Stimulated activated CD8-positive, alpha-beta memory T cell treated with anti-CD3 and anti-CD28 coated beads, Interleukin-4, amount 100 ng/mL, for 48 hours (primary cell): ENCODE measurements at places on chromosomes 2 and 18.

DNA sequence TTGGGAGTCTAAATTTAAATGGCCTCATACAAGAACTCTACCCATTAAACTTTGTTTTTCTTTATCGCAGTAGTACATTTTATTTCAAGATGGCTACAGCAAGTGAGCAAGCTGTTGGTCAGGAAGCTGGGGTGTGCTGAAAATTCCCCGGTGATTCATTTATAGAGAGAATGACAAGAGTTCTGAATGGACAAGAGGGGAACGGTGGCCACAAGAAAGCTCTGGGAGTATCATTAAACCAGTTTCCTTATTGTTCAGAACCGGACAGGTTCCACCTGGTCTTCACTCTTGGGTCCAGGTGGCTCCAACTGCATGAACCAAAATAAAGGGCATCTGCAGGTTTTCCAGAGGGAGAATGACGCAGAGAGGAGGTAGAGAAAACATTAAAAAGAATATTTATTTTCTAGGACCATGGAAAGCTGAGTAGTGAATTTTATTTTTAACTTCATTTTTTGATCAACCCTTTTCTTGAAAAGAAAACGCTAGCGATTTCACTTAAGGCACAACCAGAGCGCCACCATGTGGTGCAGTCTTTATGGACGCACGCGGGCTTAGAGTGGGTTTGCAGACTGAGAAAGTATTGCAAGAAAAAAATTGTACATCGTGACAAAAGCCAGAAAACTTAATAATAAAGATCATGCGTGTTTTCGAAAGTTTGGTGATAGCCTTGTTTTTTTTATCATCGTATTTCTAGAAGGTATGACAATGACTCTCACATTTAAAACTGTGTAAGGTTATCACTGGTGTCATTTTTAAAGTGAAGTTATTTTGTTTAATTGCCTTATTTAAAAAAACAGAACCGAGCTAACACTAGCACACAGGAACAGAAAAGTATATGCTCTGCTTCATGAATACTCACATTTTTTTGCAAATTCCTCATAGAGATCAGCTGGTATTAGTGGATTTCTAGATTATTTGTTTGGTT lies 97.9 kb upstream of the NOL4 start:
- DNase-seq: peak; percentile 26

GRCh38 chr2:181124497-181124896 lies 144.1 kb downstream of the UBE2E3 start:
- no peak for DNase-seq

DNA sequence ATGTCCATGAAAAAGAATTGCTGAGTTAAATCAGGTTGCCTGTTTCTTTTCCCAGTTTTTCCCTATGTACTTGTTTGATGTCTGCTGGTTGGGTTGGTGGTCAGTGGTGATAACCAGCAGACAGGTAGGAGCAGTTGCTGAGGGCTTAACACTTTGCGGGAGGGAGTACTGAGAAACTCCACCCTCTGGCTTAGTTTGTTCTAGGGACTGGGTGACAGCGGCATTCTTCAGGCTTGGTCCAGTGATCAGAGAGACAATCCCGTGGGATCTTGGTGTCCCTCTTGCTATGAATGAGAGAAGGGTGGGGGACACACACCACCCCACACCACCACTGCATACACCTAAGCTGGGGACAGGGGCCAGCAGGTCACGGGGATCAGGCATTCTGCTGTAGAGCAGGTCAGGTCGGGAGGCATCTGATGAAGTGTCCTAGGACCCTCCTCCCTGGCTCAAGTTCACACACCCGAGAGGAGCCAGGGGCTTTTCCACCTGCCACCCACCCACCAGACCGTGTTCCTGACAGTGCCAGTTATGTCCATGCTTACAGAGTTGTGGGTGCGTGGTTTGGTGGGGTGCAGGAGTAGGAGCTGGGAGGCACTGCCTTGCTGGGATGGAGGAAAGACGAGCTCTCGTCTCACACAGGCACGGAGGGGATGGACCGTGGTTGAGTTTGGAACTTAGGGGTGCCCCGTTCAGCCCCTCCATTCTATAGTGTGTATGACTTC lies 21.3 kb upstream of the ALLC start:
- DNase-seq: peak; percentile 17

GRCh38 chr2:99948010-99948409 lies 194.4 kb downstream of the AFF3 start:
- DNase-seq: no peak

- peak; percentile 25 for DNase-seq
These were observed 345.7 kb downstream of the CYP26B1 start for GRCh38 chr2:71801969-71802368.

- no peak for DNase-seq
These were observed 211.9 kb downstream of the HRH4 start for GRCh38 chr18:24672165-24672941.

GRCh38 chr2:21037671-21038108 lies 6.2 kb downstream of the APOB start:
- no peak for DNase-seq

DNA sequence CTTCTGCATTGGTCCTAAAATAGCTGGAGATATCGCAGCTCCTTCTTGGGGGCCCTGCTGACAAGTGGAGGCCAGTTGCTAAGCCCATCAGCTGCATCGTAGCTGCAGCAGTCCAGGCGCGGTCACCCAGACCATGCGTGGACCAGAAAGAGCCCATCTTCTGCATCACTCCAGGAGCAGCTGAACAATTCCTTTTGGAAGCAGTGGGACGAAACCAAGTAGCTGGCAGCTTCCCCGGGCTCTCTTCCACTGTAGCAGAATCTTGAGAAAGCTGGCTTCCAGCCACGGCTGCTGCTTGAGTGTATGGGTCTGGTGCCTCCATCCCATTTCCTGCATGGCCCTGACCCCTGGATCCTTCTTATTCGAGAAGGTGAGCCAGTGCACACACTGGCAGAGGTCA lies 22.2 kb upstream of the CAB39 start:
- DNase-seq: no peak

- DNase-seq: peak; percentile 36
These were observed 32.3 kb downstream of the NCK2 start for GRCh38 chr2:105777031-105777482.

DNA sequence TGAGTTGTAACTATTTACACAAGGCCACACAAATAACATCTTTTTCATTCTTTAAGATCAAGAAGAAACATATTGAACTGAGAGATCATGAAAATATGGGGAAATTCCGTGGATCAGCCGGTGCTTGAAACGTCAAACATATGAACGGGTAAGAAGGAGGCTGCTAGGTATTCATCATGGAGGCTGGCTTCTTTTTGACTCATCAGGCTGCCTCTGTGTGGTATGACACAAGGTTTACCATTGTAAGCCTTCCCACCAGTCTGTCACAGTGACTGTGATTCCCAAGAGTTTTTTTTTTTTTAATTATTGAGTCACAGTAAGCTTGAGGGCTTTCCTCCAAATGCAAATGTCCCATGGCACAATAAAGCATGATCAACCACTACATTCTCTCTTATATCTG lies 506.9 kb downstream of the BCL11A start:
- DNase-seq: no peak

- no peak for DNase-seq
These were observed 69.9 kb downstream of the XRCC5 start for GRCh38 chr2:216179015-216179414.

- no peak for DNase-seq
These were observed 239.3 kb upstream of the SP5 start for GRCh38 chr2:170475878-170476277.

GRCh38 chr2:233711312-233712008 lies 1.2 kb upstream of the UGT1A5 start:
- peak; percentile 87 for DNase-seq

DNA sequence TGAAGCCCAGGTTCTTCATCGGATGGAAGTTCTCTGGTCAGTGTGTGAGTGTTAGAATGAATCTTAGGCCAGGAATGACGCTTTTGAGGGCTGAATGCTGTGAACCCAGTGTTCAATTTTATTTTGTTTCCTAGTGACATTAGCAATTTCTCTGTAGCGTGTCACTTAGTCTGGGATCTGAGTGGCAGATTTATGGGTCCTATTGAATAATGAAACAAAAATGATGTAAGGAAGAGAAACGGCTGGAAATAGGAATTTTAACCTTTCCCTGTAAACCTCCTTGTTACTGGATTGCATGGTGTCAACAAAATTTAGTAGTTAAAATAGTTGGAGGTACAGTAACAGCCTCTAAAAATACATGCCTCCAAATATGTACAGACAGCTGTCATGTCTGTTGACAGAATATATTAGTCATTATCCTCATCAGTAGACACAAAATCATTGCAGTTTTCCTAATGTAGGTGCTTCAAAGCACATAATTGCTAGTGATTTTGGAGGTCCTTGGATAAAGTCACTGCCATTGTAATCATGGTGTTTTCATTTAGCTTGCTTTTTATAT lies 223.8 kb upstream of the SPRED2 start:
- DNase-seq: no peak

- no peak for DNase-seq
These were observed 59.6 kb downstream of the VIL1 start for GRCh38 chr2:218478544-218478943.

DNA sequence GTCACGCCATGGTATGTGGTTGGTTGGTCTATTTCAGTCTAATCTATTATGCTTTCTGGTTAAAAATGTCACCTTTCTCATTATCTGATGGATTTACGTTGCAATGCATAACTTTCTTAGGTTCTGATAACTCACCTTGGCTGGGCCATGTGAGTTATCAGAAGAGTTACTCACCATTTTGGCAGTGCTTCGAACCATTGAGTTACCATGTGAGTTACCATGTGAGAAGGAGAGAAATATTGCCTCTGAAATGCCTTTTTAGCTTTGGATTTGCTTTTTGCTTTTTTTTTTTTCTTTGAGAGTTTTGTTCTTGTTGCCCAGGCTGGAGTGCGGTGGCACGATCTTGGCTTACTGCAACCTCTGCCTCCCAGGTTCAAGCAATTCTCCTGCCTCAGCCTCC lies 1.6 kb downstream of the SMARCAL1 start:
- no peak for DNase-seq

DNA sequence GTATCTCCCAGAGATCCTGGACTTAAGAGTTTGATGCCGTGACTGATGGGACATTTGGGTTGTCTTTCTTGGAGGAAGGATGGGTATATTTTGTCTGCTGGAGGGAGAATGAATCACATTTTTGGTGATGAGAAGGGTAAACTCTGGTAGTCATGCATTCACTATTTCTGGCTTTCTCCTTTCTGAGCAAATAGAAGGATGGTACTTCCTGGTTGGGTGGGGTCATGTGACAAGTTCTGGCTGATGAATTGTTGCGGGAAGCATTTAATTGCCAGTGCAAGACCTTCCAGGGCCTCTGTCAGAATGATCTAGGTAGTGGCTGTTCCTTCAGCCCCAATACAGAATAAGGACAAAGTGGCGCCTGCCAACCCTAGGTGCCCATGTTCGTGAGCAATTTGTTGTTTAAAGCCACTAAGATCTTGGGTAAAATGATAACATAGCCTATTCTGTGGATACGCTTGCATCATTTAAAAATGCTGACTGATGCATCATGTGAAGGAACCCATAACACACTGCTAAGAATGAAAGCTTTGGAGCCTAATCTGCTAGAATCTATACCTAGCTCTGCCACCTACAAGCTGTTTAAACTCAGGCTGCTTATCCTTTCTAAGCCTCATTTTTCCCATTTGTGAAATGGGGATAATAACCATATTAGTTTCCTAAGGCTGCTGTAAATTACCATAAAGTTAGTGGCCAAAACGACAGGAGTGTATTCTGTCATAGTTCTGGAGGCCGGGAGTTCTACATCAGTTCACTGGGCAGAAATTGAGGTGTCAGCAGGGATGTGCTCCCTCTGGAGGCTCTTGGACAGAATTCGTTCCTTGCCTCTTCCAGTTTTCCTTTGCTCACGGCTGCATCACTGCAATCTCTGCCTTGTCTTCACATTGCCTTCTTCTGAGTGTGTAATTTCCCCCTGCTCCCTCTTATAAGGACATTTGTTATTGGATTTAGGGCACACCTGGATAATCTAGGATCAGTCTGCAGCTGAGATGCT lies 281.3 kb downstream of the AGPS start:
- DNase-seq: no peak

DNA sequence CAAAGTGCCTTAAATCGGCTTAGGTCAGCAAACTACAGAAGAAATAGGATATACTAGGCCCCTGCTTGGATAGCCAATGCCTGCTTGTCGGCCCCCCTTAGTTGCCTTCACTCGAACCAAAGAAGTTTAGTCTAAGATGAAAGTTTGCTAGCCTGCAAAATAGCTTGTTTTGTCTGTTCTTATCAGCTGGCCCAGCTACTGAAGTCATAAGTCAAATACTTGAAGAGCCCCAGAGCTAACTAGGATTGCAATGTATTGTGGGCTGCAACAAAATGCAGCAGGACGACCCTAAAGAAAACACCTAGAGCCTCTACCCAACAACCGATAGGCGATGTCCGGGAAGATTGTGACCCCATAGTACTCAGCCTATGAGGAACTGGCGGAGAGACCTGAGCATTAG lies 183.5 kb upstream of the HS6ST1 start:
- DNase-seq: no peak

DNA sequence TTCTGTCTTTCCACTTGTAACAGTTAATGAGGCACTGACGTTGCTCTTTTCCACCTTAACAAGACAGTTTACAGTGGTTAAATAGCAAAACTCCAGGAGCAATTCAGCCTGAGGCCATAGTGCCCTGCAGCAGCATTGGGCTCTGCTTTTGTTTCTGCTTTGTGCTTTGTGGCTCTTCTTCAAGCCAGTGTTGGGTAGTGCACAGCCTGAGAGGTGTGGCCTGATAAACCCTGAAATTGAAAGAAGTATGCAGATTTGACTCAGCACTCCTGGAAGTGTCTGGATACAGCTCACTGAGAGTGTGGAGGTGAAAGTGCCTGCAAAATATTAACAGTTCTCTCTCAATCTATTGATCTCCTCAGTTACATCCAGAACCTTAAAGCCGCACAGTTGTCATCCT lies 63.0 kb downstream of the STK25 start:
- no peak for DNase-seq

GRCh38 chr2:195414537-195415100 lies 242.4 kb upstream of the SLC39A10 start:
- DNase-seq: no peak

- DNase-seq: no peak
These were observed 84.2 kb upstream of the LYPD6 start for GRCh38 chr2:149246186-149246585.

- no peak for DNase-seq
These were observed 3.8 kb upstream of the OTOF start for GRCh38 chr2:26481706-26482105.

GRCh38 chr2:61677942-61678341 lies 139.8 kb upstream of the XPO1 start:
- DNase-seq: no peak

DNA sequence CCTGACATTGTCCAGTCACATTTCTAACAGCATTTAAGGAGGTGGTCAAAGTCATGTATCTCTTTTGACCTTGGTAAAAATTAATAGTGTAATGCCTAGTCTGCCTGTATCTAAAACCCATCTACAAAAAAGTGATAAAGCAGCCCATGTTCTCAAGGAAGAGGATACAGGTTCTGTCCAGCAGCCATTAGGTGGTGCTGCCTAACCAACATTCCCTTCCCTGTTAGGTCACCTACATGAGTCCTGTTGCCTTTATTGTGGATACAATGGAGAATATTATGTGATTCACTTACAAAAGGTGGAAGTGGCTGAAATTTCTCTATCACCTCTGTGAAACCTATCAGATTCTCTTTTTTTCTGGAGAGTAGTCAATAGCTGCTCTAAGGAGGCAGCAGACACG lies 52.5 kb downstream of the AQP4 start:
- DNase-seq: no peak
